HS-5 (cell line): ENCODE measurements at places on chromosomes 5 and 9.

- no peak for DNase-seq
These were observed 125.0 kb upstream of the STC2 start for GRCh38 chr5:173453167-173453566.

DNA sequence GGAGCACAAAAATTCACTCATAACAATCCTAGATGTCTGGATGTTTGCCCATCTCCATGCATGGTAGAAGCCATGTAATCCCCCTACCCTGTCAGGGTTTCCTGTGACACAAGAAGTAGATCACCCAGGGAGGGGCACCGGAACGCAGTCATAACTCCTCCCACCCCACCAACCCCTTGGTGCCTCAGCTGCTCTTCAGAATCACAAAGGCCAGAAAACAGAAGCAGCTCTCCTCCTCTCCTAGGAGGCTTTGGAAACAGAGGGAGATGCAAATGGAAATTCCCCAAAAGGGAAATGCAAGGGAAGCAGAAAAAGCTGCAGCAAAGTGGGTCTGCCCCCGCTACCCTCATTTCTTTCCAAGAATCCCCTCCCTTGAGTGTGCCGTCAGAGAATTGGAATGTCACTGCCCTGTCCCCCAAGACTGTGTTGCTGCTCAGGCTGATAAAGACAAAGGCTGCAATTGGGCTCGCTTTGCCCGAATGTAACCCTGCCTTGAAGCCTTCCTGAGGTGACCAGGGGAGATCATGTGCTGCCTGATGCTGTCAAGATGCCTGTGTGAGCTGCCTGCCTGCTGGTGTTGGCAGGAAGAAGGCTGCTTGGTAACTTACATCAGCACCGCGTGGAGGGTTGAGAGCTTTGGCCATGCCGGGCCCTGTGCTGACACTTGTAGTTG lies 65.5 kb upstream of the ABCA1 start:
- no peak for DNase-seq

DNA sequence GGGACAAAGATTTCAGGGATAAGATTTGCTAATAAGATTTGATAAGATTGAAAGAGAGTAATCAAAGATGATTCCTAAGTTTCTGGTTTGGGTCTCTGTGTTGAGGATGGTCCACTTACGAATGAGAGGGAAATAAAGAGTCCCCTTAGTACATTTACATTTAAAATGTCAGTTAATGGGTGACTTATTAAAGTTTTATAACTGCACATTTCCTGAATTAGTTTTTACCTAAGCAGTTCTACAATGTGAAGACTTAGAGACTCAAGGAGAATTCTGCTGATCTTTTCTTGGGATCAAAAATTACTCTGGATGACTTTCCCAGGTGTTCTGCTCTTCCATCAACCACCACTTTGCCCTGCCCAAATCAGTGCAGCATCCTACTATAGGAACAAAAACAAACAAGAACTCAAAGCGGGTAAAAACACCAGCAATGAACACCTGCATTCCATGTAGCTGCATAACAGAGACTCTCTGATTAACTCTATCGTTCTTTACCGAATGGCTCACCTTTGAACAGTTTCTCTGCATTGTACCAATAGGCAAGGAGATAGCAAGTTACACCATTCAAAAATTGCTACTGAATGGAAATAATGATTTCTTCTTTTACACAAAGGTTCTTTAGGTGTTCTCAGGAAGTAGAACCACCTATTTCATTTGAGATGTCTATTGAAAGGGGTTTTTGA lies 65.3 kb downstream of the PRLR start:
- no peak for DNase-seq

DNA sequence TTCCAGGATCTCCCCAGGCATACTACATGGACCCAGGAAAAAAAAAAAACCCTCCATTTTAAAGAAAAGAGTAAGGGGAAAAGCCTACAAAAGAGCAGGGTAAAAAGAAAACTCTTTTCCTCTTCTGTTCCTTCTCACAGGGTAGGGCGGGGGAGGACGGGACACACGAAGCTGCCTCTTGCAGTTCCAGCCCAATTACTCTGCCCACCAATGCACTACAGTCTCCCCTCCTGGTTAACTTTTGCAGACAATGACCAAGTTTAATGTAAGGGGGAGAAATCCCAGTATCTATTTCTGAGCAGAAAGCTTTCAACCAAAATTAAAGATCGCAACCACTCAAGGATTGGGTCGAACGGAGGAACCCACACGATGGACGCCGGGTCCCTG lies 1.3 kb downstream of the BRD3 start:
- no peak for DNase-seq

- peak; percentile 75 for DNase-seq
These were observed 1111.8 kb downstream of the TAF11L14 start for GRCh38 chr5:18745988-18746615.

GRCh38 chr5:68225188-68225910 lies 9.8 kb downstream of the PIK3R1 start:
- DNase-seq: peak; percentile 65

GRCh38 chr5:58462154-58462553 lies 2.3 kb upstream of the PLK2 start:
- DNase-seq: no peak

- no peak for DNase-seq
These were observed 1.9 kb upstream of the FIBCD1 start for GRCh38 chr9:130940693-130941576.

GRCh38 chr5:40619421-40619820 lies 60.3 kb upstream of the PTGER4 start:
- no peak for DNase-seq

DNA sequence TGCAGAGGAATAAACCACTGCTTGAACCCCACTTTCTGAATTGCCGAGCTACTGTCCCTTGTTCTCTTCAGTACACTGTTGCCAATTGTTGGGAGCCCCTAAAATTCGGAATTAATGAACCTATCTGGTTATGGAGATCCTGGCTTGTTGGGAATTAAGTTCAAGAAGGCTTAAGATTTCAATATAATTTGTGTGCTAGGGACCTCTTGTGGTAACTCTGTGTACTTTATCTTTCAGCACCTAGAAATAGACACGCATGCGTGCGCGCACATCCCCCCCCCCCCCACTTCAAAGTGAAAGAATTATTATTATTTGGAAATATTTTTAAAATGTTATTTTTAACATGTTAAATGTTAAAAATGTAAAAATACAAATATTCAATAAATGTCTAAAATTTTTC lies 53.3 kb upstream of the FAM169A start:
- peak; percentile 20 for DNase-seq

- DNase-seq: no peak
These were observed 293.4 kb upstream of the PUM3 start for GRCh38 chr9:3137347-3137695.

- DNase-seq: no peak
These were observed 57.2 kb upstream of the GHR start for GRCh38 chr5:42366051-42366450.

DNA sequence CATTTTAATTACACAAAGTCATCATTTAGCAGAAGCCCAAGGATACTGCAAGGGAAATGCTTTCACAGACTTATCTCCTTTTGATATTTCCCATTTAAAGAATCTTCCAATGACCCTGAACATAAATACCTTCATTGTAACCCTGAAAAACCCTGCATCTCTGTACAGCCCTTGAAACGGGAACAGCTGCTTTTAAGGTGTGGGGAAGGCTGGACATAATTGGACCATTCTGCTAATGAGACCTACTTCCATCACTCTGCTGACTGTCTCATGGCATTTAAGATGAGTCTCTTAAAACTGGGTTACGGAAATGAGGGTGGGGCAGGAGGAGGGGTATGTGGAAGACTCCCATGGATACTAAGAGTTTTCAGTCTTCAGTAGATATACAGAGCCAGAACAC lies 485.8 kb downstream of the BRINP1 start:
- DNase-seq: no peak
